Forelimb muscle (tissue), 1 donor: ENCODE measurements at places on chromosomes 1 and 21. TPM values are rescaled to one million over a fixed set of nuclear protein-coding genes. Genes with fewer than 3 reads are reported as not detected.

KLF17 gene
- polyA plus RNA-seq = 0.13 TPM

HSD3B1 gene
- 0.09 TPM for polyA plus RNA-seq

ITLN2 gene
- not detected for polyA plus RNA-seq

GBP1 gene
- 4.1 TPM for polyA plus RNA-seq

LENEP gene
- polyA plus RNA-seq = not detected

UMODL1 gene
- polyA plus RNA-seq = not detected

RNPEP gene
- 18.6 TPM for polyA plus RNA-seq
